ENCODE measurements at places on chromosomes 16 and 17.

DNA sequence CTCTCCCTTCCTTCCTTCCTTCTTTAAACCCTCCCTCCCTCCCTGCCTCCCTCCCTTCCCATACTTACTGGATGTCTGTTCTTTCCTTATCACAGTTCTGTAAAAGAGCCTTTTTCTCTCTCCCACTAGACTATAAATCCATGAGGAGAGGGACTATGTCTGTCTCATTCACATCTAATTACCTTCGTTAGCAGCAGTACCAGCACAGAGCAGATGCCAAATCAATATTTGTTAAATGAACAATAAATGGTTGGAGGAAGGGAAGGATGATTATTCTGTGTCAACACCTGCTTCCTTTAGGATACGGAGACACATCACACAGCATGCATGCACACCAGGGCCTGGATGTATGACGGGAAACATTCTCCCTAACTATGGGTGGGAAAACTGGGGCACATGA lies 94.2 kb downstream of the DNAH3 start:
- no peak for DNase-seq

GRCh38 chr17:57530026-57530425 lies 215.1 kb downstream of the CCDC182 start:
- DNase-seq = no peak

GRCh38 chr17:77694391-77695363 lies 263.8 kb upstream of the TNRC6C start:
- no peak for DNase-seq

- DNase-seq = no peak
Measured at GRCh38 chr17:37856245-37856644, 68.0 kb upstream of the TBC1D3K start.

- no peak for DNase-seq
Measured at GRCh38 chr17:58232707-58233156, 5.7 kb upstream of the LPO start.

GRCh38 chr16:84992717-84993075 lies 18.6 kb downstream of the ZDHHC7 start:
- no peak for DNase-seq

DNA sequence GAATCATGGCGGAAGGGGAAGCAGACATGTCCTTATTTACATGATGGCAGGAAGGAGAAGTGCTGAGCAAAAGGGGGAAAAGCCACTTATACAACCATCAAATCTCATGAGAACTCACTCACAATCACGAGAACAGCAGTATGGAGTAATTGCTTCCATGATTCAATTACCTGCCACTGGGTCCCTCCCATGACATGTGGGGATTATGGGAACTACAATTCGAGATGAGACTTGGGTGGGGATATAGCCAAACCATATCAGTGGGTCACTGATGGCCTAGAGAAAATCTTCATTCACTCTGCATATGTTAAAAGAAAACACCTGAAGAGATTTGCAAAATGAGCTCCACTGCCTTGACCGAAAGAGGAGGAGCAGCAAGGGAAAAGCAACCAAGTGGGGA lies 130.3 kb upstream of the FAM20A start:
- DNase-seq = no peak

- no peak for DNase-seq
Measured at GRCh38 chr17:2815781-2816185, 19.5 kb downstream of the RAP1GAP2 start.

DNA sequence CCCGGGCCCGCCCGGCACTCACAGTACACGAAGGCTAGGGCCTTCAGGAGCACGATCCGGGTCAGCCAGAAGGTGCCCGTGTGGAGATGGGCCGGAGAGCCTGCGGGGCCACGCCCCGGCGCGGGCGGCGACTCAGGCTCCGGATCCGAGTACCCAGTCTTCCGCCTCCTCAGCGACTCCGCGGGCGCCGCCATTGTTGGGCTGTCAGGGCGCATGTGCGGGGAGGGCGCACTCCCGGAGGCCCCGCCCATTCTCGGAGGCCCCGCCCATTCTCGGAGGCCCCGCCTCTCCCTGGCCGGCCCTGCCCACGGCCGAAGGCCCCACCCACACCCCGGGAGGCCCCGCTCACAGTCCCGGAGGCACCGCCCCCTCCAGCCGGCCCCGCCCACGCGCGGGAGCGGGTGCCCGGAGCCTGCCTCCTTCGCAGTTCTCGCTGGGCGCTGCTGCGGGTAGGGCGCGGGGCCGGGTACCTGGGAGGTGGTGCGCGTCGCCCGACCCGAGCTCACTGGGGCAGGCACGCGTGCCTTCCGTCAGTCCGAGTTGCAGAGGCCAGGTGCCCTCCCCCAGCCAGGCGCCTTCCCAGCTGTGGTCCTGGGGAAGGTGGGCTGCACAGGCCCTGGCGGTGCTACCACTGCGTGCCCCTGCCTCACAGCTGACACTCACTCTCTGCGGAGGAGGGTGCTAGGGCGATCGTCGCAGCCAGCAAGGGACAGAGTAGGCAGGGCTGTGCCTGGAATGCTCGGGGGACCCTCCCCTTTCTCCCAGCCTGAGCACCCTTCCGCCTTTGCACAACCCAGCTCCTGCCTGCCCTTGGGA lies at the start of gene LMF1:
LMF1 (minus strand) TSS at position 219 of the 816 bp plus-strand sequence; CDS start at position 215, 4 bp downstream.
- DNase-seq = peak; percentile 99

DNA sequence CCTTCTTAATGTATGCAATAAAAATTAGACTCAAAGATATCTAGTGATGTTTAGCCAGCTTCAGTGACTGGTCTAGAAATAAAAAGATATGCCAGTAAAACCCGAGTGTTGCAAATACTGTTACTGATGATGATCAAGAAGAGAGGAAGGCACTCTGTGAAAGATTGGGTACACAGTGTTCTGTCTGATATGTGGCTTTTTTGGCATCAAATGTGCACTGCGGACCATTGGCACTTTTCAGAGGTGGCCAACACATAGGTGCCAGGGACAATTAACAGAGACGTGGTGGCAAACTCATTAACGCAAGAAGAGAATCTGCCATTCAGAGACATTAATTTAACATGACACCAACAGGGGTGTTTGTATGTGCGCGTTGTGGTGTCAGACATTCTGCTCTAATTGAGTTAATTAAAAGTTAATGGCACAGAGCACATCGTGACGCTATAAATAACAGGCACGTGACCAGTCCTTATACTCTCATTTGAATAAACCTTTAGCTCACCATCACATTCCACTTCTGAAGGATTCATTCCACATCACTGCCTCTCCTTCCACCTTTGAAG lies 549.3 kb upstream of the HSBP1 start:
- DNase-seq = no peak

DNA sequence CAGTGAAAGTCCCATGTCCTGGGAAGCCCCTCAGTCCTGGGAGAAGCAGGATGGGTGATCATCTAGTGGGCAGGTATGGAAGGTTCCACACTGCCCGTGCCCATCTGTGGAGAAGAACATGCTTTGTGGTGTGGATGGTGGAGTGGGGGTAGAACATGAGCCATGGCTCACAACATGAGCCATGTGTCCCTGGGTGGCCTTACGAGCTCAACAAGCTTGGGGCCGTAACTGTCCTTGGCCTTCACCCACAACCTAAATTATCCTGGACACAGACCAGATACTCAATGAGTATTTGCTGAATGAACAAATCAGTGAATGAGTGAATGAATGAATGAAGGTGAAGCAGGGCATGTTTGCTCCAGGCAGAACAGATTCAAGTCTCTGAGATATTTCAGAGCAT lies 13.5 kb downstream of the SOX8 start:
- DNase-seq = no peak

GRCh38 chr16:55329791-55330428 lies 5.9 kb downstream of the IRX6 start:
- no peak for DNase-seq

GRCh38 chr17:13510062-13510461 lies 91.7 kb downstream of the HS3ST3A1 start:
- no peak for DNase-seq

DNA sequence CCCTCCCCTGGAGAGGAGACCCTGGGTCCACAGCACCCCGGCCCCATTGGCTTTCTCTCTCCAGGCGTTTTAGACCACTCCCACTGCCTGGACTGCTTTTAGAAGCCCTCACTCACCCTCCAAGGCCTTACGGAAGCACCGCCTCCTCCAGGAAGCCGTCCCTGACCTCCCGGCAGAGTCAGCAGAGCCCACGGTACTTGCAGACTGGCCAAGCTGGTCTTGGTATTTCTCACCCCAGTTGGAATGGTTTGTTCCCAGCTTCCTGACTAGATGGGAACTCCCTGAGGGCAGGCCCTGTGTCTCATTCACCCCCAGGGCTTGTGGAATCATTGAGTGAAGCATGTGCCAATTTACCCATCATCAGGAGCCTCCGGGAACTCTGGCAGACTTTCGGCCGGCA lies 9.2 kb downstream of the SCGB1C2 start:
- no peak for DNase-seq

- no peak for DNase-seq
Measured at GRCh38 chr17:17514993-17515933, 19.1 kb upstream of the RASD1 start.

DNA sequence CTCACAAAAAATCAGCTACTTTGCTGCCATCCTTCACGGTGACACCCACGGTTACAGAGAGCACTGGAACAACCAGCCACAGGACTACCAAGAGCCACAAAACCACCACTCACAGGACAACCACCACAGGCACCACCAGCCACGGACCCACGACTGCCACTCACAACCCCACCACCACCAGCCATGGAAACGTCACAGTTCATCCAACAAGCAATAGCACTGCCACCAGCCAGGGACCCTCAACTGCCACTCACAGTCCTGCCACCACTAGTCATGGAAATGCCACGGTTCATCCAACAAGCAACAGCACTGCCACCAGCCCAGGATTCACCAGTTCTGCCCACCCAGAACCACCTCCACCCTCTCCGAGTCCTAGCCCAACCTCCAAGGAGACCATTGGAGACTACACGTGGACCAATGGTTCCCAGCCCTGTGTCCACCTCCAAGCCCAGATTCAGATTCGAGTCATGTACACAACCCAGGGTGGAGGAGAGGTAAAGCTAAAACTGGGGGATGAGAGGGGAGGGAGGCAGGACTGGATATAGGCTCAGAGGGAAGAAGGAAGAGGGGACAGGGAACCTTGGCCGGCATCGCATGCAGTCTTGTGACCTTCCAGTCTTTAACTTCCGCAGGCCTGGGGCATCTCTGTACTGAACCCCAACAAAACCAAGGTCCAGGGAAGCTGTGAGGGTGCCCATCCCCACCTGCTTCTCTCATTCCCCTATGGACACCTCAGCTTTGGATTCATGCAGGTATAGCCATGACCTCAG lies 581 bp downstream of the CD68 start:
- DNase-seq = no peak

GRCh38 chr17:60534613-60535157 lies 8.6 kb upstream of the APPBP2 start:
- DNase-seq = no peak

DNA sequence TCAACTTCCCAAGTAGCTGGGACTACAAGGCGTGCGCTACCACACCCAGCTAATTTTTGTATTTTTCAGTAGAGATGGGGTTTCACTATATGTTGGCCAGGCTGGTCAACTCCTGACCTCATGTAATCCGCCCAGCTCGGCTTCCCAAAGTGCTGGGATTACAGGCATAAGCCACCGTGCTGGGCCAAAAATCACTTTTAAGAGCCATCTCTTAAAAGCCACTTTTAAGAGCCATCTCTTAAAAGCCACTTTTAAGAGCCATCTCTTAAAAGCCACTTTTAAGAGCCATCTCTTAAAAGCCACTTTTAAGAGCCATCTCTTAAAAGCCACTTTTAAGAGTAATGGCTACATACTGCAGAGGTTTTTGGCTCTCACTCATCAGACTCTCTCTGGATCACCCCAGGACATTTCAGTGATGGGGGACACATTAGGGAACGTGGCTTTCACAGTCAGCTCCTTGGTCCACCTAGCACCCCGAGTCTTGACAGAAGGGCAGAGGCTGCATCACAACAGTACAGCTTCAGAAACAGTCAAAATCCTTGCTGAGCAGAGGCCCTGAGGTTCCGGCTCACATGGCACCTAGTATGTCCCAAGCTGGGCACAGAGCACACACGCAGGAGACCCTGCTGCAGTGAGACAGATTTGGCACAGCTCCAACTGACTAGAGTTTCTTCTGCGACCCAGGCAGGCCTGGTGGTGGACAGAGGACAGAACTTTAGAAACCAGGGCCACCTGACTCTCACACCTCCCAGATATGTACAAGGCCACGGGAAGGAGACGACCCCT lies 23.6 kb downstream of the RANBP10 start:
- no peak for DNase-seq

GRCh38 chr17:77376795-77377709 lies 236.3 kb downstream of the SEC14L1 start:
- DNase-seq = no peak

- DNase-seq = no peak
Measured at GRCh38 chr17:39633570-39634183, 3.3 kb upstream of the STARD3 start.
